Ascending aorta (tissue), 2 donors: ENCODE measurements at places on chromosomes 7 and 10.

GRCh38 chr7:159040912-159041711 is 103.6 kb downstream of the VIPR2 start:
- DNase-seq = no peak

GRCh38 chr10:34730726-34731125 is 84.4 kb downstream of the PARD3 start:
- no peak for DNase-seq

DNA sequence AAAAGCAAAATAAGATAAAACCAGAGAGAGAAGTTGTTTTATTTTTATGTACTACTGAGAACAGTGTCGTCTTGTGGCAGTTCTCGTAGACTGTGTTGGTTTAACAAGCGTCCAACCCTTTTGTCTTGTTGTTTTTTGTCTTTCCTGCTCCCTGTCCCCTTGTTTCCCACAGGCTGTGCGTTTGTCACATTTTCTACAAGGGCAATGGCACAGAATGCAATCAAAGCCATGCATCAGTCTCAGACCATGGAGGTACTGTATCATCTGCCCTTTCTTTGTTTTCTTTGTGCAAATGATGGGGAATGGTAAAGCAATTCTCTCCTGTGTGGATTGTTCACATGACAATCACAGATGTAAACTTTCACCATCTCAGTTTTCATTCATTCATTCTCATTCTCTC is 248.8 kb downstream of the CELF2 start:
- no peak for DNase-seq

DNA sequence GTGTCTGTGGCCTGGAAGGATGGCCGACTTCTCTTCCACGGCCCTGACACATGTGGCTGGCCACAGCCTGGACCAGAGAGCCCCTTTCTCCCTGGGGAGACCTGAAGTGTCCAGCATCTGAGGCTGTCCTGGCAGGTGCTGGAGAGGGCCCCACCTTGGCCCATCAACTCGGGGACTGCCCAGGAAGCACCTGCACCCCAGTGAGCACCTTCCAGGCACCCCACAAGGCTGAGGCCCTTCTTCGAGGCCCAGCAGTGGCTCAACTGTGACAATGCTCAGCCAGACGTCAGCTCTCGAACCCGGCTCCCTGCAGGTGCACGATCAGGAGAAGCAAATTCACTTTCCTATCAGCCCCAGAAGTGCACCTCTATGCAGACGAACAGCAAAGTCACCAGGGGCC is 24.3 kb downstream of the RGS10 start:
- DNase-seq = no peak

- DNase-seq = no peak
Measured at GRCh38 chr10:122342293-122343134, 32.0 kb upstream of the PLEKHA1 start.

DNA sequence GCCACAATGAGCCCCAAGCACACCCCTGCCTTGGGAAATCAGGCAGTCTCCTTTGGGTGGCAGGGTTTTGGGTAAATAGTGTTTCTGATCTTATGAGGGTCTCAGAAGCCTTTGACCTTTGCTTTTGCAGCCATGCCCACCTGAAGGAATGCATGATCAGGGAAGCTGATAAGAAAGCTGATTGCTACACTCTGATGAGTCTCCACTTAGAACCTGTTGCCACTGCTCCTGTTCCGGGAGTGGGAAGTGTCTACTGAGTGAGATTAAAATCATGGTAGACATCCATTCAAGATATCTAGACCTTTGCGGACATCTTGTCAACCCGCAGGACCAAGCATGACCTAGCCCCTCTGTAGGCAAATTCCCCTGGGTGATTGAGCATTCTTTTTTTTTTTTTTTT is 282.6 kb downstream of the SKIDA1 start:
- no peak for DNase-seq

DNA sequence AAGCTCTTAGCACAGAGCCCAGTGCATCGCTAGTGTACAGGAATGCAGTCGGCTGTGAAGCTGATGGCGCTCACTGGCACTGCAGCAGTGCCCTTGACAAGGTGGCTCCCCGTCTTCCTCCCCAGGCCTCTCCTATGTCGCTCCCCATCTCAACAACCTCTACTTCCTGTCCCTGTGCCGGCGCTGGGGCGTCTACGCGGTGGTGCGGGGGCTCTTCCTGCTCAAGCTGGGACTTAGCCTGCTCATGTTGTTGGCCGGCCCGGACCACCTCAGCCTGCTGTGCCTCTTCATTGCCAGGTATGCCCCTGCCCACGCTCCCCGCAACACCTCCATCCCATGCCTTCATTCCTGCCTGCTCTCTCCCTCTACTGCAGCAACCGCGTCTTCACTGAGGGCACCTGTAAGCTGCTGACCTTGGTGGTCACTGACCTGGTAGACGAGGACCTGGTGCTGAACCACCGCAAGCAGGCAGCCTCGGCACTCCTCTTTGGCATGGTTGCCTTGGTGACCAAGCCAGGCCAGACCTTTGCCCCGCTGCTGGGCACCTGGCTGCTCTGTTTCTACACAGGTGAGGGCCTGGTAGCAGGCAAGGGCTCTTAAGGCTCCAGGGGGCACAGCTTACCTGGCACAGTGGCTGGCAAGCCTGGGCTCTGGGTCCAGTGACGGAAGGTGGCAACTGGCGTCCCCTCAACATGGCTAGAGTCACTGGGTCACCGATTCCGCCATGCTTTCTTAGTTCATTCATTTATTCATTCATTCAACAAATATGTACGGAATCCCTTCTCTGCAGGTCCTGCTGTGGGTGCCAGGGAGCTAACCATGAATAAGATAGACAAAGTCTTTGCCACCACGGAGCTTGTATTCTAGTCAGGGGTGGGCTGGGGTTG is 22.3 kb upstream of the C10orf95 start:
- DNase-seq = no peak

DNA sequence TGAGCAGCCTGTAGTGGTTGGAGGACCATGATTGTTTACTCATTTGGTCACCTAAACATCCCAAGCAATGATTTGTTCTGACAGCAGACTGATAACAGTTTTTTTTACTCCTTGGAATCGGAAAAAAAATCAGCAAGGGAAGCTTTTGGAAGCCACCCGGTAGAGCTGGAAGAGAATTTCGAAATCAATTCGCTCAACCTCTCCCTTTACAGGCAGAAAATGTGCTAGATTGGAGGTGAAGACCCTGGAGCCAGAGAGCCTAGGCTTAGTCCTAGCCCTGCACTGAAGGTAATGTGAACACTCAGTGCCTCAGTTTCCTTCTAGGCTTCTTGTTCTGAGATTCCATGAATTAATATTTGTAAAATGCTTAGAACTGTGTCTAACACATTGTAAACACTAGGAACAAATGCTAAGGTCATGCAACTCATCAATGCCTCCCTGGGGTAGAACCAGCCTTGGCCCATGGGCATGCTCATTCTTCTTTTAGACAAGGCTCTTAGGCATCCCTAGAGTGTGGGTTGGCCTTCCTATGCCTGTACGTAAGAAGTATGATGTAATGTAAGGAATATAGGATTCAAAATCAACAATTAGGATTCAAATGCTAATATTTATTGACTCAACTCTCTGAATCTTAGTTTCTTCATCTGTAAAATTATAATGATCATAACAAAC is 52.7 kb downstream of the MET start:
- no peak for DNase-seq

DNA sequence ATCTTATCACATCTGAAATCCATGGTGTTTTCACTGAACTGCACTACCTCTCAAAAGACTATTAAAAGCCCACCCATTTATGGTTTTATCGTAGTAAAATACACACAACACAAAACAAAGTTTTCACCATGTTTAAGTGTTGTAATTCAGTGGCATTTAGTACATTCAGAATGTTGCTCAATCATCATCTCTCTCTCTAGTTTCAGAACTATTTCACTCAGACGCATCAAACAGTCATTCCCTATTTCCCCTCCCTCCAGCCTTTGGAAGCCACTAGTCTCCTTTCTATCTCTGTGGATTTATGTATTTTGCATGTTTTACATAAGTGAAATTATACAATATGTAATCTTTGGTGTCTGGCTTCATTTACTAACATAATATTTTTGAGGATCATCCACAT is 332.6 kb downstream of the TNS3 start:
- no peak for DNase-seq

GRCh38 chr10:83982812-83983211 is 156.5 kb upstream of the GHITM start:
- DNase-seq = no peak

GRCh38 chr10:124568339-124568738 is 106.7 kb downstream of the LHPP start:
- DNase-seq = no peak

DNA sequence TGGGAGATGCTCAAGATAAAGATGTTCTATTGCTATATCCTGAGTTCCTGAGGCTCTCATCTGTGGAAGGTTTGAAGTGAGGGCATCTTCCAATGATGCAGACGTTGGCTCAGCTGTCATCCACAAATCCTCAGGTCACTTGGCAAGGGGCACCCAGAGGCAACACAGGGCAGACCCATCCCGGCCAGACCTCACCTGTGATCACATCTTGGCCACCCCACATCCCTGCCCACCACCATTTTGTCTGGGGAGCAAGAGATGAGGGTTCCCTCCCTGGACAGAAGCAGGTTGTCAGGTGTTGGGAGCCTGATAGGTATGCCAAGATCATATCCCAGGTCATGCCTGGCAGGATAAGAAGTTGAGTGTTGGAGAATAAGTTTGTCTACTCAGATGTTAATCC is 918.2 kb upstream of the ZNF722 start:
- no peak for DNase-seq

- no peak for DNase-seq
Measured at GRCh38 chr10:100046021-100046486, 35.6 kb downstream of the CPN1 start.

DNA sequence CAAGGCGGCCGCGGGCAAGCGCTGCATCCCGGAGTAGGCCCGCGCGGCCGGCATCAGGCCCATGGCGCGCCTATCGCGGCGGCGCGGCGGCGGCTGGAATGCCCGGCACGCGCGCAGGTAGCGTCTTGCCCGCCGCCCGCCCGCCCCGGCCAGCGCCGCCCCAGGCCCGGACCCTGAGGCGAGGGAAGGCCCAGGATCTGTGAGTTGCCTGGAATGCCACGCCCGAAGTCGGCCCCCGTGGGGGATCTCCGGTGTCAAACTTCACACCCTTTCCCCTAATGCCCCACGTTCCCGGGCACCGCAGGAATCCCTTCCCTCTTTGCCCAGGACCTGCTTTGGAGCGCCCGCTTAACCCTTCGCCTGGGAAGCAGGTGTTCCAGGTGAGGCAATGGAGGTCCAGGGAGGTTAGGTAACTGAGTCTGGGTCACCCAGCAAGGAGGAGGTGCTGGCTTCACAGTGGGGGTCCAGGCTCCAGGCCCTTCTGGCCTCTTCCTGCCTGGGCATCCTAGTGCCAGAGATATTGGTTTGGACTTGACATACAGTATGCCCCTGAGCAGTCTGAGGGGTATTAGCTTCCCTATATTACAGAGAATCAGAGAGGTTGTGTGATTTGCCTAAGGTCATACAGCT is 138.1 kb downstream of the ARHGAP22 start:
- DNase-seq = no peak

DNA sequence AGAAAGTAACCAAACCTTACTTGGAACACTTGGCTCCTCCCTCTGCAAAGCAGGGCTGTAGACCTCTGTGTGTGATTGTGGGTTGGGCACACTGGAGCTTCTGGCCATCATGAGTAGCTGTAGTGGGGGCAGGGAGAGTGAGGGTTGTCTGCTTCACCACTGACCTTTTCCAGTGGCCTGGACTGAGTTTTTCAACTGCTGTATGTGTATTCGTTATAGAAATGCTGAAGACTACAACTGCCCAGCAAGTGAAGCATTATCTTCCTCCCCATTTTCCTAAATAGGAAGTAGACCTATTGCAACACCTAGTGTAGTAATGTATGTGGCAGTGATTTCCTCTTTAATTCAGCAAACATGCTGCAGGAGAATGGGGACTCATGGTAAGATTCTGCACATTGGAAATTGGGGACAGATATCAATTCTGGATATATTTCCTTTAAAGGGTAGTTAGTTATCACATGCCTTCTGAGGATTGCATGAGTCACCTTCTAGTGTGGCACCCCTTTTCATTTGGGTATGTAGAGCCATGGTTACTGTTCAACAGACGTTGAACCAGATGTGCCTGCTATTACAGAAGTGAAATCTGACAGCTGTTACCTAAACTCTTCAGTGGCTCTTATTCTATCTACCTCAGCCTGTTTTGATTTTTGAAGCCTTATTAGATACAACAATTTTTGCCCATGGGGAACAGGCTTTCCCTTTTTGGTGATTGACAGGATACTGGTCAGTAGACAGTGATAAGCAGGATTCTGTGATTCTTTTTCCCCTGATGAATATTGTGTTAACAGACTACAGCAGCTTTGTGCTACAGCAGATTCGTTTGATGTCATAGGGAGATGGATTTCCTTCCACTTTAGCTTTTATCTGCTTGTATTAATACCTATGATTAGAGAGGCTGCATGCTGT is 130.9 kb downstream of the SND1 start:
- DNase-seq = no peak

- no peak for DNase-seq
Measured at GRCh38 chr10:67296926-67297325, 371.1 kb downstream of the LRRTM3 start.

DNA sequence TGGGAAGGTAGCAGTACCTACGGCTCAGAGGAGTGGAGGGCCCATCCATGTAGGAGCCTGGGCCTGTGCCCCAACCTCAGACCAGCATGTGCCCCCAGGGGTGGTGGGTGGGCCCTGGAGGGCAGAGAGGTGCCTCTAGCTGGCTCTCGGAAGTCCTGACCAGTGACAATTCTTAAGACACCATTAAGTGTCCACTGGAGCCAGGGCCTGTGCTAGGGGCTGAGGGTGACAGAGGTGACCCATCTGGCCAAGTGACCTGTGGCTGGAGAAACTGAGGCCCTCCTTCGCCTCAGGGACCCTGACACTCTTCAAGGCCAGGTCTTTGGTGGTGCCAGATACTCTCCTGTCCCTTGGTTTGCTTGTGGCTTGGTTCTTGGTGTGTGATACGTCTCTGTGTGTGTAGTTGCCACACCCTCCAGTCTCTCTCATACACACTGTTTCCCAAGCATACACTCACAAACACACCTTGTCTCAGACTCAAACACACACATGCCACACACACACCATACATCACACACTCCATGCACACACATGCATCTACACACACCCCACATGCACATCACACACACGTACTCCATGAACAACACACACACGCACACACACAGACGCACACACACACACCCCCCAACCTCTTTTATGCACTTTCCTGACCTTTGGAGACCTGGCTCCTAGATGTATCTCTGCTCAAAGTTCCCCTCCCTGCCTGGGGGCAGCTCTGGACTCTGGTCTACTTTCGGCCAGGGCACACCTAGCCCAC is 897 bp upstream of the RAMP3 start:
- no peak for DNase-seq
